ENCODE measurements at places on chromosomes 16 and 17.

GRCh38 chr16:53549970-53550690 lies 47.1 kb upstream of the AKTIP start:
- peak; percentile 66 for DNase-seq

GRCh38 chr17:75843577-75844529 lies at the start of gene UNC13D:
Gene UNC13D, minus strand, starts transcription at chr17:75844404. Its CDS starts 67 bp downstream, at chr17:75844337.
- no peak for DNase-seq

- no peak for DNase-seq
Measured at GRCh38 chr16:17360693-17361122, 110.1 kb downstream of the XYLT1 start.

DNA sequence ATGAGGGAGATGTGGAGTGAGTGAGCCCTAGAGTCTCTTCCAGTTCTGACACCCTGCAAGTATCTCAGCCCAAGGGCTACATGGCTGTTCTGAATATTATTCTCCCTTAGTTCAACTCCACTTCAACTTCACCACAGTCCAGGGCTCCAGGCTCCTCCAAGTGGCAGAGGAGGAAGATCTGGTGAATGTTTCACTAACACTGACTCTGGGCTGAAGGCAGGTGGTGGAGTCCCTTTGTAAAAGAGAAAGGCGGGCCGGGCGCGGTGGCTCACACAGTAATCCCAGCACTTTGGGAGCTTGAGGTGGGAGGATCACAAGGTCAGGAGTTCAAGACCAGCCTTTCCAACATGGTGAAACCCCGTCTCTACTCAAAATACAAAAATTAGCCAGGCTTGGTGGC lies 13.6 kb downstream of the CCDC92B start:
- DNase-seq, result no peak

GRCh38 chr17:27977751-27978688 lies 64.5 kb upstream of the NLK start:
- no peak for DNase-seq

DNA sequence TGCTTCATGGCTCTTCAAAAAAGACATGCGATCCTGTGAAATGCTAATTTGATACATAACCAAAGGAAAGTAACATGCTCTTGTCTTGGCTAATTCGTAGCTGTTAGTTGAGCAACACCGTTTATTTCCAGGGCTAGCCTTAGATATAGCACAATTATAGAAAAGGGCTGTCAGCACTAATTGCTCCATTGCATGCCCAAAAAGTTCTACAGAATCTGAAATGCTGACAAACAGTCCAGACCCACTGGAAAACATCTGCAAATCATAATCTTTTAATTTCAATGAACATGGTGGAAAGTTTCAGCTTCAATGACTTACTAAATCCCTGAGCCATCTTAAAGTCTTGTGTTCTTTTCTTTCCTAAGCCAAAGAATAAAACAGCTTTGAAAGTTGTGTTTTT lies 42.9 kb upstream of the NUDT7 start:
- DNase-seq, result no peak

- DNase-seq, result peak; percentile 23
Measured at GRCh38 chr17:21129023-21129681, 2.4 kb downstream of the DHRS7B start.

GRCh38 chr16:84027625-84028024 lies 15.0 kb downstream of the SLC38A8 start:
- DNase-seq, result no peak

GRCh38 chr16:83068686-83069085 lies 441.9 kb downstream of the CDH13 start:
- DNase-seq, result no peak
